Brain (organoid and tissue), 16 donors: ENCODE measurements at places on chromosomes 4 and X.
A peak's percentile ranks its signal among the peaks of the same experiment; 100 is the strongest.

- DNase-seq = no peak
These were observed 6.2 kb downstream of the SORCS2 start for GRCh38 chr4:7198440-7199128.

GRCh38 chrX:107574711-107575110 is 53.6 kb upstream of the PRPS1 start:
- no peak for DNase-seq

GRCh38 chrX:19578956-19579355 is 63.6 kb upstream of the MAP3K15 start:
- DNase-seq = no peak

- peak; percentile 37 for DNase-seq
These were observed 4.9 kb downstream of the SMR3A start for GRCh38 chr4:70365479-70365878.

GRCh38 chrX:129808829-129809796 is 29.4 kb downstream of the SASH3 start:
- DNase-seq = no peak

DNA sequence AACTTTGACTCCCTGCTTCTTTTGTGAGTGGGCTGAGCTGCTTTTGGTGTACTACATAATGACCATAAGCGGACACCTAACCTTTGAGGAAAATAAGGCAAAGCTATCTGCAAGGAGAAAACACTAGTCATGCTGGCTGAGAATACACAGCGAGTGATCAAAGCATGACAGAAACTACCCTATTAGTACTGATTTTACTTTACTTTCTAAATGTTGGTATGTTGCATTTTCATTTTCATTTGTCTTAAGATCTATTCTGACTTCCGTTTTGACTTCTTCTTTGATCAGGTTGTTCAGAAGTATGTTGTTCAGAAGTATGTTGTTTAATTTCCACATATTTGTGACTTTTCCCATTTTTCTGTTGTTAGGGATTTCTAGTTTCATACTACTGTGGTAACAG is 361.1 kb downstream of the TRAM1L1 start:
- DNase-seq = no peak

DNA sequence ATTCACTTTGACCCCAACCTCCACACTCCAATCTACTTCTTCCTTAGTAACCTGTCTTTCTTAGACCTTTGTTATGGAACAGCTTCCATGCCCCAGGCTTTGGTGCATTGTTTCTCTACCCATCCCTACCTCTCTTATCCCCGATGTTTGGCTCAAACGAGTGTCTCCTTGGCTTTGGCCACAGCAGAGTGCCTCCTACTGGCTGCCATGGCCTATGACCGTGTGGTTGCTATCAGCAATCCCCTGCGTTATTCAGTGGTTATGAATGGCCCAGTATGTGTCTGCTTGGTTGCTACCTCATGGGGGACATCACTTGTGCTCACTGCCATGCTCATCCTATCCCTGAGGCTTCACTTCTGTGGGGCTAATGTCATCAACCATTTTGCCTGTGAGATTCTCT is 344 bp downstream of the OR13H1 start:
- no peak for DNase-seq

- DNase-seq = no peak
These were observed 1111.0 kb upstream of the AGA start for GRCh38 chr4:178553201-178553600.

DNA sequence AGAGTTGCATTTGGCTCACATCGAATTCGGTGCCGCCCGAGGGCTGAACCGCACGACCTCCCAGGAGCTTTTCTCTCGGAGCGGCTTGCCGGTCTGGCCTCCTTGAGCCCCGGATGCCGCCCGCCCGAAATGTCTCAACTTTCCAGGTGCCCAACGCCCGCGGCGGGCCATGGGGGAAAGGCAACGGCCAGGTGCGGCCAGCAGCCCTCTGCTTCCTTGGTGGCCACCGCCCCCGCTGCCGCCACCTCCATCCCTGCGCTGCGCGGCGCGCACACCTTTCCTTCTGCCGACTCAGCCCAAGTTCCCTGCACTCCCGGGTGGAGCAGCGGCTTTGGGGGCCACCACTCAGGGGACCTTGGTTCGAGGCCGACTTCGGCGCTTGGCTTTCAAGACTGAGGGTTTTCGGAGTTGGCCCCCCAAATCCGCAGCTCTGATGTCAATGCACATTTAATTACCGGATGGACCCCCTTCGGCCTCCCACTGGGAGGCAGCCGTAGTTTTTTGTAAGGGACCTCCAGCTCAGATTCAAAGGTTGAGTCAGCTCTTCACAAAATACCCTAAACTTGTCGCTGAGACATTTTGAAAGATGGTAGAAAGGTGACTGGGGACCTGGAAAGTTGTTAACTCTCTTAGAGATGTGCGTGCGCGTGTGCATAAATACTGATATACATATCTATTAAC is 1.1 kb downstream of the AFF2 start:
- peak; percentile 7 for DNase-seq

DNA sequence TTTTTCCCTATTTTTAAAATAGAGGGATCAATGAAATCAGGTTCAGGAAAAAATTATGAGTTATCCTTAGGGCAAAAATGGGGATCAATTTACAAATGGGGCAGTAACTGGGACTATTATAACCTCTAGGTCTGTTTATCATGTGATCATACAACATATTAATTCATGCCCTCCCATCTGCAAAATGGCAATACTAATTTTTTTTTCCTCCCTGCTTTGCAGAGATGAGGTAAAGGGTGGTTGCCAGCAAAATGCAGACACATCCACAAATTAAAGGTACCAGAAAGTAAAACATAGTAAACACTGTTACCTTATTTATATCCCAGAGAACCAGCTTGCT is 467 bp downstream of the HSD17B11 start:
- DNase-seq = no peak
